ENCODE measurements at places on chromosomes 3 and 15.

DNA sequence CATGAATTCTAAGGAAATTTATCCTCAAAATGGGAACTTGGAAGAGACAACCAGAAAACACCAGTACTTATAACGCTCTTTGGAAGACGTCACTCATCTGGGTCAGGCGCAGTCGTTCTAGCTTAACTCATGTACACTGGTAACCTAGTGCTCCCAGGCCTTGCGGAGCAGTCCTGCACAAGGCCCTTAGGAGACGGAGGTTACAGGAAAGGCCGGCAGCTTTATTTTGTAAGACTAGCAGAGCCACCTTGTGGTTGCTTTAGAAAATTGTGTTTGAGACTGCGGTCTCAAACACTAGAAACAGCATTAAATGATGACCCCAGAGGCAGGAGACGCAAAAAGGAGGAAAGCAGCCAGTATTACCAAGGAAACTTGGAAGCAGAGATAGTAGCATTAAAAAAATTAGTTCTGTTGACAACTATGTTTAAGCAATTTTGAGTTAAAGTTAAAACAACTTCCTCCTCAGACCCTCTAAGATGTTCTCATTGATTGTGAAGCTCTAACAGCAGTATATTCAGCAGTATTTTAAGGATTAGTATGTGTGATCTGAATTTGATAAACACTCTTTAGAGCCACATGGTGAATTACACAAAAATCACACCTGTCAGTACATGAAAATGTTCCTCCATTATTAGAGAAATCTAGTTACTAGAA, 141.9 kb upstream of the C2CD4B start:
- peak; percentile 23 for DNase-seq

DNA sequence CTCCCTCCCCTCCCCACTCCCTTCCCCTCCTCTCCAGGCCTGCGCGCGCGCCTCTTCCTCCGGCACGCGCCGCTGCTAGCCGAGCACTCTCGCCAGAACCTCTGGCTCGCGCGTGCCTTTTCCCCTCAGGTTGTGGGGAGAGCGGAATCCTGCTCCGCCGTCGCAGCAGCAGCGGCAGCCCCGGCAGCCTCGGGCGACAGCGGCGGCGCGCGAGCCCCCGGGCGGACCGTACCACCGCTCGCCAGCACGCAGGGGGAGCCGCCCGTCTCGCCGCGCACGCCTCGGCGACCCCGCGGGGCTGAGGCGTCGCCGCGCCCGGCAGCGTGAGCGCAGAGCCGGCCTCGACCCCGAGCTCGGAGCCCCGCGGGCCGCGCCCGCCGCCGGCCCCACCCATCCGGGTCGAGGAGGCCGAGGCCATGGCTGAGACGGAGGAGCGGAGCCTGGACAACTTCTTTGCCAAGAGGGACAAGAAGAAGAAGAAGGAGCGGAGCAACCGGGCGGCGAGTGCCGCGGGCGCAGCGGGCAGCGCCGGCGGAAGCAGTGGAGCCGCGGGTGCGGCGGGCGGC, at the start of gene CDV3:
TSS of gene CDV3 (plus strand) at position 58 of the 566 bp plus-strand sequence. CDS start at position 417, 359 bp downstream.
- peak; percentile 27 for DNase-seq

- DNase-seq: no peak
Measured at GRCh38 chr3:50405249-50405648, 45.9 kb upstream of the TMEM115 start.

- no peak for DNase-seq
Measured at GRCh38 chr3:106813742-106814141, 563.5 kb upstream of the CCDC54 start.

- DNase-seq: no peak
Measured at GRCh38 chr3:164465172-164465571, 613.1 kb downstream of the SI start.

GRCh38 chr15:92681141-92681631, 25.6 kb upstream of the FAM174B start:
- DNase-seq: no peak

GRCh38 chr15:28989896-28990295, 104.1 kb downstream of the APBA2 start:
- no peak for DNase-seq

DNA sequence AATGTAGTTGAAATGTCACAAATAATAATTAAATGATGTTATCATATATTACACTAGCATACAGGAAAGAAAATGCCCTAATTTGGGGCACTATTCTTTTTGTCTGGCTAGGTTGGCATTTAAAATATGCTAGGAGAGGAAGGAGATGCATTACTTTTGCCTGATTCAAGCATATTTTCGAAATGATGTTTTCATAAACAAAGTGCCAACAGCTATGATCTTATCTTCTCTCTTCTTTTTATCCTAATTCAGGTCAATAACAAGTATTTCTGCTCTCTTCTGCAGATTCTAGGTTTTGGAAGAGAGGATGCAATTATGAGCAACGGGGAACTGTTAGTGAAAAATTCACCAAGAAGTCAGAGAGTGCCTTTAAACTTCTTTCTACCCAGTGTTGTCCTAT, 55.8 kb upstream of the NR2F2 start:
- DNase-seq: no peak

GRCh38 chr3:140748903-140749302, 71.0 kb downstream of the TRIM42 start:
- DNase-seq: no peak

DNA sequence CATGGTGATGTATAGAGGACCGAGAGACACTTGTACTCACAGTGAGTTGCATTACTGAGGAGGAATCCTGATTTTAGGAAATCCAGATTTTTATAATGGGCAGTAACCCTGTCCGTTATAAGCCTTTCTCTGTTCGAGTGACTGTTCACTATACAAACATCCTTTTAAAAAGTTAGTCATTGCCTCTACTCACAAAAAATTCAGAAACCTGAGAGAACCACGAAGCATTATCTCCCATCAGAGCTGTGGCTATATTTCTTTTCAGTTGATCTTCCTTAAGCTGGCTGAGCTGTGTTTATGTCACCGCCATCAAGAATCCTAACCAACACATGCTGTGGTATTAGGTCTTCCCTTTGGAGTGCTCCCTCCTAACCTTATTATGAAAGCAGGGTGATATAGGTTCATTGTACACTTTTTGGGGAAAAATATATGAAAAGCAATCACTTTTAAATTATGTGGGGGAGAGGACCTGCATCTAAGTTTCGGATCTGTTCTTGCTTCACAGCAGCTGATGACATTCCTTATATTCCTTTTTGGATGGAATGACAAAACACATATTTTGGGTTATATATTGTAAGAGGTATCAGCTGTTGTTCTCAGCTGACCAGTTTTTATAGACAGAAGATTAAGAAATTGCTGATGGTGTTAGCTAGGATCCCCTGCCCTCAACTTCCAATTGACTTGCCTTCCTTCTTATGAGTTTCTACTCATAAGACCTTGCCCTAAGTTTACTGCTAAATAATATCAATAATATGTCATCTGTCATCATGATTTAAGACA, 465.9 kb upstream of the RASGRP1 start:
- DNase-seq: no peak

DNA sequence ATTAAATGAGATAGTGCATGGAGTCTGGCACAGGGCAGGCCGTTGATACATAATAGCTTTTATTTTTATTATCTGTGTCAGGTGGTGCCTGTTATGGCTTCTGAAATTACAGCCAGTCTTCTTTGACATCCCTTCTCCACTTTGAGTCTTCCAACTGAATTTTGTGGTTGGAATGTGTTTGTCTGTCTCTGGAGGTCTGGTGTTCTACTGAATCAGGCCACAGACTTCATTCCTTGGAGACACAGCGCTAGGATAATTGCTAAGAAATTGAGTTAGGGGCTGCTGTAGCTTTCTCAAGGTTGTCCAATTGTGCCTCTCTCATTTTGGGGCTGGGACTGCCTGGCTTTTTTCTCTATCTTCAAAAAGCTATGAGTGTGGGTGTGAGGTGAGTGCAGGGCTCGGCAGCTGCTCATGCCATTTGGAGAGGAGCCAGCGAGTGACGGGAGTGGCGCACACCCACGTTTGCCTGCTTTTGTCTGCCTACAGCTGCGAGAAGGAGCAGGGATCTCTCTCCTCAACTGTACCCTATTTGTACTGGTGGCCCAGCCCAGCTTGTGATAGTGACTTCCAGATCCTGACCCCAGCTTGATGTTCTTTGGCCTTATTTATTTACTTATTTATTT, 49.8 kb upstream of the SYN2 start:
- no peak for DNase-seq
